Naive B cell (primary cell): ENCODE measurements at places on chromosomes 5 and 9.

DNA sequence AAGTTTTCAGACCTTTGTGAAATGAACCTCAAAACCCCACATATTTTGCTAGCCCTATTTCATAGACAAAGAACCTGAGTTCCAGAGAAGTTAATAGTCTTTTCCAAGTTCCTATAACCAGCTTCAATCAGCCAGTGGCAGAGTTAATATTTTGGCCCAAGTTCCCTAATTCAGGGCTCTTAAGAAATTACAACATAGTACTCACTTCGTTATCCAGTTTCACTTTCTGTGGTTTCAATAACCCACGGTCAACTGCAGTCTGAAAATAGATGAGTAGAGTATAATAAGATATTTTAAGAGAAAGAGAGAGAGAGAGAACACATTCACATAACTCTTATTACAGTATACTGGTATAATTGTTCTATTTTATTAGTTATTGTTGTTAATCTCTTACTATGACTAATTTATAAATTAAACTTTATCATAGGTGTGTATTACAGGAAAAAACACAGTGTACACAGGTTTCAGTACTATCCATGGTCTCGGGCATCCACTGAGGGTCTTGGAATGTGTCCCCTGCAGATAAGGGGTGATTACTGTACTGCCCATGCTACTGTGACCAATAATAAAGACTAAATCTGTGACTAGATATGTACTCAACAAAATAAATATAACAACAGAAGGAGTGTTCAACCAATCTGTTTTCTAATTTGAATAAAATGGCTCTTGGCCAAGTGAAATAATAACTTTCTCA is 9.3 kb upstream of the MYOT start:
- H3K36me3 ChIP-seq = no peaks in the 10 kb centered on the region
- H3K4me3 ChIP-seq = peak overlapping the region; percentile 71
- DNase-seq = peak; percentile 29
- peak overlapping the region; percentile 36 for H3K27ac ChIP-seq
- peaks cover 19% of the 10 kb centered on the region for H3K4me1 ChIP-seq

DNA sequence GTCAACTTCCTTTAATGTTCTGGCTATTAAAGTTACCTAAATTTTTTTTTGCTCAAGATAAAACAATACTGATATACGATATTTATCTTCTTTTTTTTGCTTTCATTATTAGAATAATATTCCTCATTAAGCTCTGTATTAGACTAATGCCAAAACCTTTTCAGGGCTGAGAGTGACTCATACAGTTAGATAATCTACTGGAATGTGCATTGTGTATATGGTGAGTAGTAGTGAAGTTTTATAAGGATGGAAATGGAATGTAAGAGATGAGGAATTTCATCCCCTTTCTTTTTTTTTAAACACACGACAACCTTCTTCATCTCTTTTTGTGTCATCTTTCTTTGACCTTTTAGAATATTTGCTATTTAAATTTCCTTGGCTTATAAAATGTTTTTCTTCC is 268.6 kb downstream of the ISL1 start:
- no peak overlapping the region for H3K27ac ChIP-seq
- H3K4me3 ChIP-seq = no peak overlapping the region
- no peaks in the 10 kb centered on the region for H3K36me3 ChIP-seq

DNA sequence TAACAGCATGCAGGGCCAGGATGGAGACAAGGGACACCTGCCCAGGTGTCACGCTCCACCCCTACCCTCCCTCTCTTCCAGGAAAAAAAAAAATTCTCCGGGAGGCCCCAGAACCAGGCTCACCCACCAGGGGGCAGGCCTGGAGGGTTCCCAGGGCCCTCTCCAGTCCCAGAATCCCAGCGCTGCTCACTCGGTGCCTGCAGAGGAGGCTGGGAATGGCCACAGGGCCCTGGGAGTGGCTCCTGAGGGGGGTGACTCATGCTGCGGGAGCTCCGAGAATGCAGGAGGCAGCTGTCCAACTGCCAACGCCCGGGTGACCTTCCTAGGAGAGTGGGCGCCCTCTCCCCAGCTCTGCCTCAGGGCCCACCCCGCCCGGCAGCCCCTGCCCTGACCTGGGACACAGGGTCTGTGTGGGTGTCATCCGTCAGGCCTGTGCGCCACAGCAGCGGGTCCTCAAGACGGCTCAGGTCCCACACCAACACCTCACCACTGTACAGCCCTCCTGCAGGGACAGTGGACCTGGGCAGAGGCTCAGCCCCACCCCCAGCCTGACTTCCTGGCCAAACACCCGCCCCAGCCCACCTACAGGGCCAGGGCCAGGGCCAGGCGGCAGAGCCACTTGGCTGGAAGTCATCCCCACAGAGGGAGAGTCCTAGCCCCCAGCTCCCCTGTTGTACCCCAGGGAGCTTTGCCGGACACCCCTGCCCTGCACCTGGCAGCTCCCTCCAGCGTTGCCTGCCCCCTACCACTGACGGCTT is 21.2 kb downstream of the DYNC2I2 start:
- no peak overlapping the region for H3K27ac ChIP-seq
- H3K27me3 ChIP-seq = no peaks in the 10 kb centered on the region
- no peak for DNase-seq
- H3K4me1 ChIP-seq = no peaks in the 10 kb centered on the region
- H3K36me3 ChIP-seq = peaks cover 15% of the 10 kb centered on the region
- no peak overlapping the region for H3K4me3 ChIP-seq

GRCh38 chr9:137679249-137679648 is 60.4 kb downstream of the EHMT1 start:
- DNase-seq = peak; percentile 58
- no peaks in the 10 kb centered on the region for H3K27me3 ChIP-seq
- peaks cover 38% of the 10 kb centered on the region for H3K4me1 ChIP-seq

- H3K36me3 ChIP-seq = peaks cover 12% of the 10 kb centered on the region
- H3K27ac ChIP-seq = no peak overlapping the region
- no peak for DNase-seq
- H3K4me1 ChIP-seq = peaks cover 6% of the 10 kb centered on the region
These were observed 21.3 kb downstream of the HK3 start for GRCh38 chr5:176877793-176878331.

DNA sequence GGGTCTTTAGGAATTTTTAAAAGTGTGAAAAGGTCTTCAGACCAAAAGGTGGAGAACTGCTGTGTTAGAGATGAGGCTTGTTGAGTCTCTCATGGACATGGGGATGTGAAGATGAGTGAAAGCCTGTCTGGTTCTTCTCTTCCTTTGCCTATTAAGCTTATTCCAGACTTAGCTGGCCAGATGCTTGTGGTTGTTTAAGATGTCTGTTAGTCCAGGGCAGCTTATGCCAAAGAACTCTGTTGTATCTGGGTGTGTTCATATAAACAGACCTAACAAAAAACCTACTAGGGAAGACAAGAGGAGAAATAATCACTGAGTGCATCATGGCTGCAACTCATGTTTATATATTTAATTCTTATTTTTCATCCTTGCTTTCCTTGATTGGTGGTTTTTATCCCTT is 57.5 kb upstream of the NCS1 start:
- no peak for DNase-seq
- H3K36me3 ChIP-seq = peaks cover 17% of the 10 kb centered on the region
- H3K27me3 ChIP-seq = no peaks in the 10 kb centered on the region
- no peak overlapping the region for H3K27ac ChIP-seq
- H3K4me3 ChIP-seq = no peak overlapping the region

- DNase-seq = no peak
- no peak overlapping the region for H3K27ac ChIP-seq
- no peak overlapping the region for H3K4me3 ChIP-seq
- H3K27me3 ChIP-seq = no peaks in the 10 kb centered on the region
- peaks cover 6% of the 10 kb centered on the region for H3K36me3 ChIP-seq
These were observed 155.3 kb downstream of the ISOC1 start for GRCh38 chr5:129249886-129250285.

DNA sequence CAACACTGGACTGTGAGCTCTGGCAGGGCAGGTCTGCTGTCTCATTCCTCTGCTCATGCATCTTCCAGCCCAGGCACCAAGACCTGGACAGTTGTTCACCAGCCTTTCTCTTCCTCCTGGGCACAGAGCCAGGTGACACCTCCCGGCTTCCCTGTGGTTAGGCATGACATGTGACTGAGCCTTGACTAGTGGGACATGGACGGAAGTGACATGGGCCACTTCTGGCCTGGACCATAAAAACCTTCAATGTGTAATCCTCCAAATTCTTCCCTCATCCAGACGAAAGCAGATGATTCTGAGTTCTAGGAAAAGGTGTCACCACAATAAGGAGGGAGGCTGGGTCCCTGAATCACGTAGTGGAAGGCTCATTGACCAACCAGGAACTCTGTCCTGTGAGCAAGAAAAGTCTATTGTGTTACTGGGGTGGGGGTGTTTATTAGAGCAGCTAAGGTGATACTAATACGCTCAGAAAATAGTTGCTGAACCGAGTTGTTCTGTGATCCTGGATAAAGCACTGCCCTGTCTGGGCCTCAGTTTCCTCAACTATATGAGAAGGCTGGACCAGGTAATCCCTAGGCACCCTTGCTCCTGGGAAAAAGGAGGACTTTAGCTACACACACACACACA is 26.6 kb upstream of the CRB2 start:
- peak overlapping the region; percentile 53 for H3K27ac ChIP-seq
- H3K36me3 ChIP-seq = no peaks in the 10 kb centered on the region
- peaks cover 87% of the 10 kb centered on the region for H3K4me1 ChIP-seq
- no peaks in the 10 kb centered on the region for H3K27me3 ChIP-seq
